NCI-H524 treated with DMSO at 0.1 percent for 48 hours (cell line): ENCODE measurements at places on chromosomes 6 and 20.

GRCh38 chr6:157396026-157396425 is 15.0 kb downstream of the ZDHHC14 start:
- DNase-seq = no peak

DNA sequence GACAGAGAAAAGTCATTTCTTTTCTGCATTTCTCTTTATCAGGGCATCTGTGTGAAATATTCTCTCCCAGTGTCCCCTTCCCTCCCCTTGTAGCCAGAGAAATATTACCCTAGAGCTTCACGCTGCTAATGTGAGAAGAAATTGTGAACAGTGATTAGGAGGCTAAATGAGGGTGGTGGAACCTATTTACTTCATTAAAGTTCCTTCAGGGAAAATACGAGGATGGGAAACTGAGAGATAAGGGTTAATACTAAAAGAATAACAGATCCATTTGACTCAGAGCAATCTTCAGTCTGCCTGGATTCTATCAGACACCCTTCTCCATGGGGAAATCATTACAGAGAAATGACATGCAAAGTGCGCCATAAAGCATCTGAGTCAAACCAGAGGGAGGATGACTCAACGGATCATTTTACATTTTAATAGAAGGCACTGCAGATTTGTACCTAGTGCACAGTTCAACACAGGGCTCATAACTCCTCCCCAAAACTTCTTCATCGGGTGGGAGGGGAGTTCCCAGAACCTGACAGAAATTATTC is 131.3 kb downstream of the GJA10 start:
- DNase-seq = no peak

- DNase-seq = no peak
Observed at GRCh38 chr6:2950713-2951112, 20.7 kb downstream of the SERPINB6 start.

- no peak for DNase-seq
Observed at GRCh38 chr20:8007490-8007889, 12.1 kb downstream of the TMX4 start.

GRCh38 chr20:61934716-61935530 is 130.8 kb downstream of the TAF4 start:
- DNase-seq = no peak

- no peak for DNase-seq
Observed at GRCh38 chr6:149129371-149130077, 188.0 kb upstream of the TAB2 start.

- DNase-seq = no peak
Observed at GRCh38 chr20:49685161-49685601, 28.5 kb downstream of the B4GALT5 start.

GRCh38 chr20:44993343-44993742 is 27.0 kb downstream of the STK4 start:
- DNase-seq = no peak

GRCh38 chr20:33124261-33124660 is 43.7 kb upstream of the BPIFA2 start:
- DNase-seq = no peak
